Fibroblast of skin of left quadriceps (primary cell): ENCODE measurements at places on chromosomes 13 and 19.

DNA sequence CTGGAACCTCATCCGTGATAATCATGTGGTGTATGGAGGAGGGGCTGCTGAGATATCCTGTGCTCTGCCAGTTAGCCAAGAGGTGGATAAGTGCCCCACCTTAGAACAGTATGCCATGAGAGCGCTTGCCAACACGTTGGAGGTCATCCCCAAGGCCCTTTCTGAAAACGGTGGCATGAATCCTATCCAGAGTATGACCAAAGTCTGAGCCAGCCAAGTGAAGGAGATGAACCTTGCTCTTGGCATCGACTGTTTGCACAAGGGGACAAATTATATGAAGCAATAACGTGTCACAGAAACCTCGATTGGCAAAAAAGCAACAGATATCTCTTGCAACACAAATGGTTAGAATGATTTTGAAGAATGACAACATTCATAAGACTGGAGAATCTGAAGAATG, 251.2 kb upstream of the OBI1 start:
- DNase-seq: no peak

DNA sequence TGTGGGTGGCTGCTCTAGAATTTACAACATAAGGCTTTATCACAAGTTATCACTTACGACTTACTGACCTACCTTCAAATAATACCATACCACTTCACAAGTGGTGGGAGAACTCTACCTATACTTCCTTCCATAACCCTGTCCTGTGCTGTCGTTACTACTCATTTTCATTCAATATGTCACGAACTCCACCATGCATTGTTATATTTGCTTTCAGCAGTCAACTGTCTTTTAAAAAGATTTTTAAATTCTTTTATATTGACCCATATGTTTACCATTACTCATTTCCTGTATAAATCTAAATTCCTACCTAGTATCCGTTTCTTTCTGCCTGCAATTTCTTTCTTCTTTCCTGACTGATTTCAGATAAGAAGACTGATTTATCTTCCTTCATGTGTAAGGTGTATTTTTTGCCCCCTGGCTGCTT, 200.0 kb downstream of the KLF12 start:
- DNase-seq: no peak

- DNase-seq: no peak
Measured at GRCh38 chr13:104975272-104975671, 1560.2 kb downstream of the EFNB2 start.

GRCh38 chr13:24822640-24823039, 58.7 kb downstream of the RNF17 start:
- DNase-seq: no peak

GRCh38 chr13:113202912-113203311, 5.6 kb downstream of the PCID2 start:
- DNase-seq: no peak

- DNase-seq: no peak
Measured at GRCh38 chr19:18897094-18898029, 1.4 kb upstream of the CERS1 start.

DNA sequence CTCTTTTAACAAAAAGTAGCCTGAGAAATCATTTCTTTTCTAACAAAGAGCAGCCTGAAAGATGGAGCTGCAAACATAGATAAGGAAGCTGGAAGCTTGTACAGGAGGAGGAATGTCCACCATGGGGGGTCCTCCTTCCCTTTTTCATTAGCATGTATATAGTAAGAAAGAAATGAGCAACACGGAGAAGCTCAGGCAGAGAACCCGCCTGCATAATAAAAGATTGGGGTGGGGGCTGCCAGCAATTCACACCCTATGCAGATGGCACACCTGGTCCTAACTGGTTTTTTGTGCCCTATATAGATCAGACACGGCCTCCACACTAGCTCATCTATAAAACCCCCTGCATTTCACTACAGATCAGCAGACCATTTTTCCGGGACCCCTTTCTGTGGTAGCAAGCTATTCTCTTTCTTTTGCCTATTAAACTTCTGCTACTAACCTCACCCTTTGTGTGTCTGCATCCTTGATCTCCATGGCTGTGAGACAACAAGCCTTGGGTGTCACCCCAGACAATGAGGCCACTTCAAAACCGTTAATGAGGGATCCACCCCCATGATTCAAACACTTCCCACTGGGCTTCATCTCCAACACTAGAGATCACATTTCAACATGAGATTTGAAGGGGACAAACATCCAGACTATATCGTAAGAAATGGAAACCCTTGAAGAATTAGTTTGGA, 167.5 kb upstream of the FREM2 start:
- no peak for DNase-seq

- DNase-seq: no peak
Measured at GRCh38 chr13:97221466-97221865, 667 bp upstream of the MBNL2 start.

GRCh38 chr13:30306762-30307193, 573 bp downstream of the KATNAL1 start:
- DNase-seq: peak; percentile 83

- DNase-seq: peak; percentile 39
Measured at GRCh38 chr13:38662362-38662761, 24.5 kb upstream of the FREM2 start.

GRCh38 chr13:31674051-31674450, 65.3 kb upstream of the RXFP2 start:
- no peak for DNase-seq

- no peak for DNase-seq
Measured at GRCh38 chr19:23286477-23286876, 36.3 kb upstream of the ZNF724 start.

- DNase-seq: no peak
Measured at GRCh38 chr19:8681345-8682029, 17.1 kb downstream of the ACTL9 start.

DNA sequence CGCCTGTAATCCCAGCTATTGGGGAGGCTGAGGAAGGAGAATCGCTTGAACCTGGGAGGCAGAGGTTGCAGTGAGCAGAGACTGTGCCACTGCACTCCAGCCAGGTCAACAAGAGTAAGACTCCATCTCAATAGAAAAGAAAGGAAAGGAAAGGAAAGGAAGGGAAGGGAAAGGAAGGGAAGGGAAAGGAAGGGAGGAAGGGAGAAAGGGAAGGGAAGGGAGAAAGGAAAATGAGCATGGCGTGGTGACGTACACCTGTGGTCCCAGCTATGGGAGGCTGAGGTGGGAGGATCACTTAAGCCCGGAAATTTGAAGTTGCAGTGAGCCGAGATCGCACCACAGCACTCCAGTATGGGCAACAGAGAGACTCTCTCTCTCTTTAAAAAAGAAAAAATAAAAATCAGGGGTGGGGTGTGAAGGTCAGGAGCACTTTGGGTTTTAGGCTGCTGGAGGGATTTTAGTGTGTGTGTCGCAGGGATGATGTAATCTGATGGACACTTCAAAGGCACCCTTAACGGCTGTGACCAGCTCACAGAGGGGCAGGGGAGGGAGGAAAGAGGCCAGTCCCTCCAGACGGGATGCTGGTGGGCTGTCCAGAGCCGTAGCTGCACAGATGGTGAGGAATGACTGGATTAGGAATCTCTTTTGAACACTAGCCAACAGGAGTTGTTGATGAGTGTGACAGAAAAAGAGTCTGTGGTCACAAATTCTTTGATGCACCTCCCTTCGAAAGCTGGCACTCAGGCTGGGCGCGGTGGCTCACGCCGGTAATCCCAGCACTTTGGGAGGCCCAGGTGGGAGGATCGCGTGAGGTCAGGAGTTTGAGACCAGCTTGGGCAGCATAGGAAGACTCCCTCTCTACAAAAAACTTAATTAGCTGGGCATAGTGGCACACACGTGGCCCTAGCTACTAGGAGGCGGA, 27.6 kb downstream of the TMPRSS9 start:
- DNase-seq: no peak

GRCh38 chr13:106284358-106284757, 251.1 kb downstream of the EFNB2 start:
- DNase-seq: no peak

- DNase-seq: no peak
Measured at GRCh38 chr13:95217920-95218830, 83.1 kb downstream of the ABCC4 start.

GRCh38 chr13:113184568-113185440, 23.7 kb downstream of the PCID2 start:
- no peak for DNase-seq

GRCh38 chr13:66159511-66159910, 1070.6 kb downstream of the PCDH9 start:
- DNase-seq: no peak

- DNase-seq: no peak
Measured at GRCh38 chr13:44974056-44974793, 15.0 kb downstream of the NUFIP1 start.

GRCh38 chr13:99063952-99064351, 86.1 kb upstream of the DOCK9 start:
- no peak for DNase-seq

- no peak for DNase-seq
Measured at GRCh38 chr13:98963917-98964316, 13.9 kb downstream of the DOCK9 start.

DNA sequence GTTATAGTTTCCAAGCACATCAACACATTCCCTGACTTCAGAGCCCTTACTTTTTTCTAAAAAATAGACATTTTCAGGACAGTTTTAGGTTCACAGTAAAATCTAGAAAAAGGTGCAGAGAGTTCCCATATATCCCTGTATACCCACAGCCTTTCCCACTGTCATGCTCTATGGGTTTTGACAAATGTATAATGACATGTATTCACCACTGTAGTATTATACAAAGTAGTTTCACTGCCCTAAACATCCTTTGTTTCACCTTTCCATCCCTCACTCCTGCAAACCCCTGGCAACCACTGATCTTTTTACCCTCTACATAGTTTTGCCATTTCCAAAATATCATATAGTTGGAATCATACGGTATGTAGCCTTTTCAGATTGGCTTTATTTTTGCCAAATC, 15.6 kb downstream of the NAA16 start:
- DNase-seq: no peak

DNA sequence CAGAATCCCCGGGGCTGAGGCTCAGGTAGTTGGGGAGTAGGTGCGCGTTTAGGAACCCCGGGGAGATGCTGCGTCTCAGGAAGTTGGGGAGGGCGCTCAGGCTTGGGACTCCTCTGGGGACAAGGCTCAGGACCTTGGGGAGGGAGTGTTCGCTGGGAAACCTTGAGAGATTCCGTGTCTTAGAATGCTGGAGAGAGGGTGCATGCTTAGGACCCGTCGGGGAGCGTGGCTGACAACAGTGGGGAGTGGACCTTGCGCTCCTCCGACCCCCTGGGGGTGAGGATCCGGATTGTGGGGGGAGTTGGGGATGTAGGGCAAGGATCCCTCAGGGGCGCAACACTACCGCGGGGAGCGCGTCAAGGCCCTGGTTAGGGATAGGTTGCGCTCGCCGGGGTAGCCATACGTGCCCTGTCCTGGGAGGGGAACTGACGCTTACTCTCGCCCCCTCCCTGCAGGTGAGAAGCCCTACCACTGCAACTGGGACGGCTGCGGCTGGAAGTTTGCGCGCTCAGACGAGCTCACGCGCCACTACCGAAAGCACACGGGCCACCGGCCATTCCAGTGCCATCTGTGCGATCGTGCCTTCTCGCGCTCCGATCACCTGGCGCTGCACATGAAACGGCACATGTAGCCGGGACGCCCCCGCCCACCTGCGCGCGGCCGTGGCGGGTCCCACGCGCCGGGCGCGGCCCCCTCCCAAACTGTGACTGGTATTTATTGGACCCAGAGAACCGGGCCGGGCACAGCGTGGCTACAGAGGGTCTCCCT, 2.0 kb downstream of the KLF2 start:
- no peak for DNase-seq

DNA sequence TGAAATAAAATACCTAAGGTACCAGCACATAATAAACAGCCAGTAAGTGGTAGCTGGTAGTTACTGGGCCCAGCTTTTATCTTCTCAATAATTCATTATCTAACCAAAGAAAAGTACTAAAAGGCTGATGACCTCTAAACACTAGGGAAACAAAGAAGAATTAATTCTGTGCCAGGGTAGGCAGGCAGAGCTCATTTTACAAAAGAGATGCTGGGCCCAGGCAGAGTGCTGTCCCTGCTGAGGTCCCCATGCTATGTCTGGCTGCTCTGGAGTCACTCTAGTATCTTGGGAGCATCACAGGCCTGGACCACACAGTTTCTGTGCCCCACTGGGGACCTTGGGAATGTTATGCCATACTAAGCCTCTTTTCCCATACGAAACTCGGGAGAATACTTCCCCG, 18.2 kb downstream of the ZNF507 start:
- DNase-seq: no peak

GRCh38 chr19:3112375-3113099, 18.4 kb downstream of the GNA11 start:
- no peak for DNase-seq
